Left cardiac atrium (tissue), 4 donors: ENCODE measurements at places on chromosomes 12 and 14. TPM values are rescaled to one million over a fixed set of nuclear protein-coding genes. Genes with fewer than 3 reads are reported as not detected.

KRT7 gene
- 34.3 TPM for total RNA-seq

RBP5 gene
- total RNA-seq: 2.1 TPM

GRCh38 chr12:109772622-109773321, 59.1 kb downstream of the FAM222A start:
- no peak for DNase-seq

ZC2HC1C gene
- 7.5 TPM for total RNA-seq

LGMN gene
- total RNA-seq: 119 TPM

KRT78 gene
- total RNA-seq: not detected

PLEKHG7 gene
- total RNA-seq: not detected

GRCh38 chr12:91404441-91404840, 221.8 kb upstream of the DCN start:
- DNase-seq: no peak

- DNase-seq: no peak
Observed at GRCh38 chr12:54648265-54648664, at the start of gene DCD. Gene DCD (minus strand): TSS chr12:54648365. CDS start chr12:54648303, 62 bp downstream.

CCDC196 gene
- total RNA-seq: not detected

DNA sequence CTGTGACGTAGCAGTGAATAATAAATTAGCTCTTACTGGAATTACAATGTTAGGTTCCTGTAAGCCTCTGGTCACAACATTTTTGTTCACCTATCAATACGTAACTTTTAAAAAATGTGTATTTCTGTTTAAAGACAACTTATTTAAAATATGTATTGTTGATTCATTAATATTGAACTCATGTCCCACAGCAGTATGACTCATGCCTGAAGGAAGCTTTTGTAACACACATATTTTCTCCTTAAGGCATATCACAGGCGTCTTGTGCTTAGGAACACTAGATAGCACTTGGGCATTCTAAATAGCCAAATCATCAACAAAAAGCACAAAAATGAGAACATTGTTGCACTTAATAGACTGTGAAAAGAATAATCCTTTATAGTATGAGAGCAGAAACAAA, 92.5 kb downstream of the GPHN start:
- no peak for DNase-seq

DNA sequence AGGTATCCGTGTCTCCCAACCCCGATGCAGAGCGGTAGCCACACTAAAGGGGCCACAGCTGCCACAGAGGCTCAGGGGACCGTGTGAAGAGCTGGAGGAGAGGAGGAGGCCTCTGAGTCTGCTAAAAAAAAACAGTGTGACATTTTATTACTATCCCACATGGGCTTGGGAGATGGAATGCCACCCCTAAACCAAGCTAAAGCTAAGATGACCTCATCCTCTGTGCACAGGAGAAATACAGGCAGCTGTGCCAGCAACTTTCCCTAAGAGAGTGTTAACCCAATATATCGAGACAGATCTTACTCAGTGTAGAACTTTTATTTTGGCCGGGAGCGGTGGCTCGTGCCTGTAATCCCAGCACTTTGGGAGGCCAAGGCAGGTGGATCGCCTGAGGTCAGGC, 18.0 kb downstream of the BCL2L14 start:
- DNase-seq: no peak

DNA sequence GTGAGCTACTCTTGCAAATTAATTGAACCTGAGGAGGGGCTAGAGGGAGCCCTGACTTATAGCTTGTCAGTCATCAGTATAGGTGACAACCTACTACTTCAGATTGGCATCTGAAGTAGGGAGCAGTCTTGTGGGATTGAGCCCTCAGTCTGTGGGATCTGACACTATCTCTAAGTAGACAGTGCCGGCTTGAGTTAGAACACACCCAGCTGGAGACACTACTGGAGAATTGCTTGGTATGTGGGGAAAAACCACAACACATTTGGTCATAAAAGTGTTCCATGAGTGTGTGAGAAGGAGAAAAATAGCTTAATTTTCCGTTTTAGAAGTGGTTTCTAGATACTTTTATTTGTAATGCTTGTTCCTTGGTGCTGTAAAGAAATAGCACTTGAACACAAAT, 30.5 kb upstream of the DDHD1 start:
- no peak for DNase-seq

DNA sequence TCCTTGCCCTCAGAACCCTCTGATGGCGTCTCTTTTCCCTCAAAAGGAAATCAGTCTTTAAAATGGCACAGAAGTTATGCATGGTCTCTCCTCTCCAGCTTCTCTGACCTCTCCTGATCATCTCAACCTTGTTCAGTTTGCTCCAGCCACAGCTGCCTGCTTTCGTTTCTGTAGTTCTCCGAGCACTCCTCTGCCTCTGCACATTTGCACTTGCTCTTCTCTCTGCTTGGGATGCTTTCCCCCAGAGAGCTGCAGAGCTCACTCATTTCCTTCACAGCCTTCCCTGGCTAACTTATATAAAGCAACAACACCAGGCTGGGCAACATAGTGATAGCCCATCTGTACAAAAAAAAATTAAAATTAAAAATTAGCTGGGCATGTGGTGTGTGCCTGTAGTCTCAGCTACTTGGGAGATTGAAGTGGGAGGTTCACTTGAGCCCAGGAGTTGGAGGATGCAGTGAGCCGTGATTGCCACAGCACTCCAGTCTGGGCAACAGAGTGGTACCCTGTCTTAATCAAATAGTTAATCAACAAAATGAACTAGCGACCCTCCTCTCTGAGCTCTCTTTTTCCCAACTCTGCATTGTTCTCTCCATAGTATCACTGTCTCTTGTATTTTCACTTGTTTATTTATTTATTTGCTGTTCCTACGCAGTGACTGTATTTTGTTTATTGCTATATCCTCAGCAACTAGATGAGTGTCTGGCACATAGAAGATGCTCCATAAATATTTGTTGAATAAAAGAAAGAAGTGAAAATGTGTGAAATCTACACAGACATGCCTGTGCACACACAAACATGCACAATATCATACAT, 37.7 kb downstream of the PPFIBP1 start:
- no peak for DNase-seq

L3HYPDH gene
- total RNA-seq: 22.0 TPM

DNA sequence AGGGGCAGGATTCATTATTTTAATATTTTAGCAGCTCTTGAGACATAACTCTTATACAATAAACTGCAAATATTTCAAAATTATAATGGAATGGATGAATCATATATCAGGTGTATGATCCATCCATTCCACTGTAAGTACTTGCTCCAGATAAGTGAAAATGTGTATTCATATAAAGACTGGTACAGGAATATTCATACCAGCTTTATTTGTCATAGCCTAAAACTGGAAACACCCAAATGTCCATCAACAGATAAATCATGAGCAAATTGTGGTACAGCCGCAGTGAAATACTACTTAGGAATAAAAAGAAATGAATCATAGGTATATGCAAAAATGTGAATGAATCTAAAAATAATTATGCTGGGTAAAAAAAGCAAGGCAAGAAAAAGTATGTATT, 263.6 kb upstream of the SYT10 start:
- DNase-seq: no peak

GRCh38 chr12:89450907-89451306, 73.7 kb downstream of the GALNT4 start:
- DNase-seq: no peak

DNA sequence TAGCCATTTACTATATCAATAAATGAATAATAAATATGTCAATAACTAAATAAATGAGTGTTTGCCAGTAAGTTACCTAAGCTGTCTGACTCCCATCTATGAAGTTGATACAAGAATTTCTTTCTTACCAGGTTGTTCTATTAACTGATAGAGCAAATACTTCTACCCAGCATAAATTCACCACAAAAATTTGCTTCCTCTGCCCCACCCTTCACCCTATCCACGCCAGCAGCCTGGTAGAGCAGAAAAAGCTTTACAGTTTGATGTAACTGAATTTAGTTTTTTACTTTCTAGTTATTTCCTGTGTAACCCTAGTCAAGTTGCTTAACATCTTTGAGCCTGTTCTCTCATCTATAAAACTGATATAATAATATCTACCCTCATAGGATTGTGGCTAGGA, 94.9 kb upstream of the SLC16A7 start:
- DNase-seq: no peak

CLEC1B gene
- total RNA-seq: not detected

DNA sequence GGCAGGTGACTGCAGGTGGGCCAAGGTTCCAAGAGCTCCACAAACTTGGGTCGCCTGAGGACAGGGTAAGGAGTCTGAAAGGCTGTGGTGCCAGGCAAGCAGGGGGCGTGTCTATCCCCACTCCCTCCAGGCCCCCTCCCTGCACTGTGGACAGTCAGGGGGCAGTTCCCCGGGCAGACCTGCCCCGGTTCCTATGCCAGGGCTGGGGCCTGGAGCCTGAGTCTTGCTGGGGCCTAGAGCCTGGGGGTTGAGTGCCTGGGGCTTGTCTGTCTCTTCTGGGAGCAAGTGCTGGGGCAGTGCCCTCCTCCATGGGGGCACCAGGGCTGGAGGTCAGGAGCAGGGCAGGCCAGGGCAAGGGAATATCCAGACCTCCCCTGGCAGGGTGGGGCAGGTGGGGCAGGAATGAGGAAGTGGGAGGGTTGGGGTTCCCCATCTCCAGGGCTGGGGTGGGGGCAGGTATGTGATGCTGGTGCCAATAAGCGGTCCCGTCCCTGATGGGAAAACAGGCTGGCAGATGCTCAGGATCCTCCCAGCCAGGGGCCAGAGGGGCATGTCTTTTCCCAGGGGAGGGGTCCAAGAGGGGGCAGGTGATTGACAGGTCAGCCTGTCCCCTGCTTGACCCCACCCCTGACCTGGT, 11.9 kb upstream of the TNFAIP2 start:
- no peak for DNase-seq

DNA sequence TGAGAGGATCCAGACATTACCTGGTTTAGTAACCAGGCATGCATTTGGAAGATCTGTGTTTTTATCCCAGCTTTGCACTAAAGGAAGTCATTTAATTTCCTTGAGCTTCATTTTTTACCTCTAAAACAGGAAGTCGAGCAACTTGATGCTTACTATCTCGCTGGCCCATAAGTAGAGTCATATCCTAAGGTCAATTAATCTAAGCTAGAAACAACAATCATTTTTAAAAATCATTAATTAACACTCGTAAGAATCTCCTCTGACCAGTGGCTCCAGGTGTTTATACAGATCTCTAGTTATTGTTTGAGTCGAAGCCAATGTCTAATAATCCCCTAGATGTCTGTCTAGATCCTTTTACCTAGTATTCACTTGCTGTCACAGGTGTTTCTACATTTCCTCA, 355.8 kb upstream of the DCN start:
- DNase-seq: no peak
